ENCODE measurements at places on chromosomes 13 and 19.

DNA sequence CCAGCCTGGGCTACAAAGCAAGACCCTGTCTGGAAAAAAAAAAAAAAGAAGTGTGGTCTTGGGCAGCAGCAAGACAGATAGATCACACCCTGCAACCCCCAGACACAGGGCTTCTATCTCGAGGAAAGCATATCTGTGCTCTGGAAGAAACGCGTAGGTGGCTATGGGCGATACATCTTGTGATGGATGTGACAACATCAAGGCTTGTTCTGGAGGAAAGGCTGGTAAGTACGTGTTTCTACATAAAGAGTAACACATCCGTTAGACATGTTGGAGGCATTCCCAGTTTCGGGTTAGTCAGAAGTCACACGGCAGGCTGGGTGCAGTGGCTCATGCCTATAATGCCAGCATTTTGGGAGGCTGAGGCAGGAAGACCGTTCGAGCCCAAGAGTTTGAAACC lies 6.6 kb upstream of the DHDH start:
- DNase-seq = peak; percentile 96

- peak; percentile 63 for DNase-seq
Observed at GRCh38 chr19:17420475-17420924, 653 bp downstream of the MVB12A start.

DNA sequence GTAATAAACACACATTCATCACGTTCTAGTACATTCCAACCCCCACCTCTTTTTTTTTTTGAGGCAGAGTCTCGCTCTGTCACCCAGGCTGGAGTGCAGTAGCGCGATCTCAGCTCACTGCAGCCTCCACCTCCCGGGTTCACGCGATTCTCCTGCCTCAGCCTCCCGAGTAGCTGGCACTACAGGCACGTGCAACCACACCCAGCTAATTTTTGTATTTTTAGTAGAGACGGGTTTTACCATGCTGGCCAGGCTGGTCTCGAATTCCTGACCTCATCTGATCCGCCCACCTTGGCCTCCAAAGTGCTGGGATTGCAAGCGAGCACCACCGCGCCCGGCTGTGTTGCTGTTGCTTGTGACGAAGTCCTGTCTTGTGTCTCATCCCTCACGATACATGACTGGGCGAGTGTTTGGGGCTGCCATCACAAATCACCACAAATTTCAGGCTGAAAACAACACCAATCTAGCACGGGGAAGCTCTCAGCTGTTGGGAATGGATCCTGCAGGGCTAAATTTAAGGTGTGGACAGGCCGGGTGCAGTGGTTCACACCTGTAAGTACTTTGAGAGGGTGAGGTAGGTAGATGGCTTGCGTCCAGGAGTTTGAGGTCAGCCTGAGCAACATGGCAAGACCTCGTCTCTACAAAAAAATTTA lies 15.7 kb downstream of the MOB3A start:
- no peak for DNase-seq

GRCh38 chr13:61880578-61881283 lies 465.1 kb upstream of the PCDH20 start:
- DNase-seq = peak; percentile 48

DNA sequence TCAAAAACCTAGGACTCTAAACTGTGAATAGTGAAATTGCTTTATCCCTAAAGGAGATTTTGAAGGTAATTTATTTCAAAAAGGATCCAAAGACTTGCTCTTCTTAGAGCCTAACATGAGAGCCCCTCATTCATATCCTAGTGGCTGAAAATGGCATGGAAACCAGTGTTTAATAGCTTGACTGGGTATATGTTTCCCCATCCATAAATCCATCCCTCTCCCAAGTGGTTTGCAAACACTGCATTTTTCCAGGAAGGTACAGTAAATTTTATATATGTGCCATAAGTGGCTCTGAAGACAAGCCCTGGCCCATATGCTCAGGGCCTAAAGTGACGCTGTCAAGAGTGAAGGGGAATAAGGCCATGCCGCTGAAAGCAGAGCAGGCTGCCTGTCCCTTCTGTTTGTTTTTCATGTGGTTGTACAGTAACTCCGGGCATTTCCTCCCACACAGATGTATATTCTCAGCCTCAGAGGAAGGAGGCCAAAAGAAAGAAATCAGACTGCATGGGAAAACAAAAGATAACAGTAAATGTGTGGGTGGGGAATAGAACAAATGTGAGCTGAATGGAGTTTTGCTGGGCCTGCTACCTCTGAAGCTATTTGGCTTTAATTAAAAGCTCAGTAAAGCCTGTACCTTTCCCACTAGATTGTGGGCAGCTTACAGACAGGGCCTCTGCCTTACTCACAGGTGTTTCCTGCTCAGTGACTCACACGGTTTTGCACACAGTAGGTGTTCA lies 181.9 kb downstream of the PCDH9 start:
- no peak for DNase-seq

GRCh38 chr13:49956131-49956530 lies 20.0 kb upstream of the SPRYD7 start:
- no peak for DNase-seq

GRCh38 chr19:50171752-50172151 lies 8.7 kb upstream of the IZUMO2 start:
- DNase-seq = no peak
